SW 1271 (cell line): ENCODE measurements at places on chromosomes 12 and 14.

- no peak for DNase-seq
Measured at GRCh38 chr14:99586761-99587459, 17.1 kb downstream of the CCDC85C start.

- DNase-seq, result no peak
Measured at GRCh38 chr12:112824166-112824565, 32.6 kb downstream of the RPH3A start.

GRCh38 chr14:66003082-66003730, 483.0 kb upstream of the CCDC196 start:
- no peak for DNase-seq

GRCh38 chr12:124796303-124796960, 67.2 kb downstream of the SCARB1 start:
- no peak for DNase-seq

GRCh38 chr12:46839232-46839631, 13.4 kb upstream of the SLC38A4 start:
- no peak for DNase-seq

DNA sequence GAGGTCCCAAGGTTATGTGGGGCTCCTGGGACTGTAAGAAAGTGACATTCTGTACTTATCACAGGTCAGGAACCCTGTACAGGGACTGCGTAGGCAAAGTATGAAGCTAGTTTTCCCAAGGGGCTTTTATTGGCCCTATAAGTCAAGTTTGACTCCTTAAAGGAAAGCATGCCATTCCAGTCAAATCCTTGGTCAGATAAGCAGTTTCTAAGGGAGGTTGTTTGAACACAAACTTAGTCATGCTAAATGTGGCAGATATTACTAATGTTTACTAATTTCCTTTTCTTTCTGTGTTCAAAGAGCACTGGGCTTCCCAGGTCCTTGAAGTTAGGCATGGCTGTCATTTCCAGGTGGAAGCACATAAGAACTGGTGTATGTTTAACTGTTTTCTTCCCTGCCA, 472.4 kb downstream of the ATP23 start:
- no peak for DNase-seq

- no peak for DNase-seq
Measured at GRCh38 chr12:131027876-131028586, 74.3 kb downstream of the ADGRD1 start.

- no peak for DNase-seq
Measured at GRCh38 chr12:131734336-131735152, 23.7 kb downstream of the SFSWAP start.

GRCh38 chr12:91059211-91059610, 1.4 kb upstream of the KERA start:
- DNase-seq, result no peak

DNA sequence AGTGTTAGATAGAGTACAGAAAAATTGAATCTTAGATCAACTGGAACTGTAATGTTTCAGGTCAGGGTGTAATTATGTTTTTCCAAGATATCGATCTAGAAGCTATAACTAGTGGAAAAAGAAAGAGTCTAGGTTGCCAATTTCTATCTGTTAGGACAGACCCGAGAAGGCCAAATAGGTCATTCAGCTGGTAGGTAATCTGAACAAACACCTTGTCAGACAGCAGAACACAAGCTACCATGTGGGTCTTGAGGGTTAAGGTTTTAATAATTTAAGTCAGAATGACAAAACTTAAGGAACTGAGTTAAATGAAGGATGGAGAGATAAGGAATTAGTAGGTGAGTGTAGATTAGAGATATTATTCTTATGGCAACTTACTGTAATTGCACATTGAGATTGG, 44.9 kb upstream of the KCNMB4 start:
- DNase-seq, result no peak

DNA sequence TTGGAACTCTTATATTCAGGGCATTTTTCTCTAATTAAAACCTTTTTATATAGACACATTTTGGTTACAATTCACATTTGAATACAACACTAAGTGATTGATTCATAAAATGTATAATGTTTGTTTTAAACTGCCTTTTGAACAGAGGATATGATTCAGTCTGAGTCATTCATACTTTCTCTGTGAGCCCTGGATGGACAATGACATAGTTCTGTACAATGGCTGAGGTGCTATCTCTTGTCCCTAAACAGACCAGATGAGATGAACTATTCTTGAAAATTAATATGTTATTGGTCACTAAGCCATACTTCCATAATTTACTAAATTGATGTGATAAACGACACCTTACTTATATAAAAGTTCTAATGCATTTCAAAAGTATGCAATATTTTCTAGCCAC, 199.7 kb upstream of the ATXN7L3B start:
- no peak for DNase-seq

- DNase-seq, result no peak
Measured at GRCh38 chr12:5512601-5512970, 80.7 kb downstream of the NTF3 start.

- DNase-seq, result no peak
Measured at GRCh38 chr14:65846196-65846868, 433.8 kb downstream of the FUT8 start.

DNA sequence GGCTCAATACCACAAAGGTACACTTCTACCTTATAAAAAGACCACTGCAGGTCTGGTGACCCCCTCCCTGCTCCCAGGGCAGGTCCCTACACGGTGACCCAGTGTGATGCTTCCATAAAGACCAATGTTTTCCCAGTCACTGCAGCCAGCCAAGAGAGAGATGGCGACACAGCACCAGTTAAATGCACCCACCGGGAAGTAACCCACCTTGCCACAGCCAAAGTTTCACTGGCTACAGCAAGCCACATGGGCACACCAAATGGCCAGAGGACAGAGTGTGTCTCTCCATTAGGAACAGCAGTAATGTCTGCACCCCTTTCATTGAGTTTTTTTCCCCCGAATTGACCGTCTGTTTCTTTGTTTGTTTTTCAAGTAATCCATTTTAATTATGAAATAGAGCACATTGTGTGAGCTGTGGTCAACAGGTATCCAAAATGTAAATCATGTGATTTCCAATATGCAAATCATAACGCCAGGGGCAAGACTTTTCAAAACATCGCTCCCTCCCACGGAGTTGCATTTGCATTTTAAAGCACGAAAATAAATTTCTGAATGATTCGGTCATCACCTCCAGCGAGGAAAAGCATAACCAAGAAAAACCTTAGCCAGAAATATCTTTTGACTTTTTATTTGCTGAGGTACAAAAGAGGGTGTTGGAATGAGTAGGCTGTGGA, 48.9 kb upstream of the EML1 start:
- DNase-seq, result no peak

GRCh38 chr12:94643606-94644005, 6.8 kb downstream of the TMCC3 start:
- DNase-seq, result no peak

DNA sequence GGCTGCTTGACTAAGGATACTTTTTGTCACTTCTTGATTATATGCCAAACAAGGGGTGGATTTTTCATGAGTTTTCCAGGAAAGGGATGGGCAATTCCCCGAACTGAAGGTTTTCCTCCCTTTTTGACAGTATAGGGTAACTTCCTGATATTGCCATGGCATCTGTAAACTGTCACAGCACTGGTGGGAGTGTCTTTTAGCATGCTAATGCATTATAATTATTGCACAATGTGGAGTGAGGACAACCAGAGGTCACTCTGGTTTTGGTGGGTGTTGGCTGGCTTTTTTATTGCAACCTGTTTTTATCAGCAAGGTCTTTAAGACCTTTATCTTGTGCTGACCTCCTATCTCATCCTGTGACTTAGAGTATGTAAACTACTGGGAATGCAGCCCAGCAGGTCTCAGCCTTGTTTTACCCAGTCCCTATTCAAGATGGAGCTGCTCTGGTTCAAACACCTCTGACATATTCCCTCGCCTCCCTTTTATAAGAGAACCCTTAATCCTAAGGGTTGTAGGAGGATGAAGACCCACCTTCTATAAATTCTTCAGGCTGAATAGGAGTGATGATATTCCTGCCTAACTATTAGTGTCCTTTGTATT, 471.2 kb downstream of the ATP23 start:
- no peak for DNase-seq

DNA sequence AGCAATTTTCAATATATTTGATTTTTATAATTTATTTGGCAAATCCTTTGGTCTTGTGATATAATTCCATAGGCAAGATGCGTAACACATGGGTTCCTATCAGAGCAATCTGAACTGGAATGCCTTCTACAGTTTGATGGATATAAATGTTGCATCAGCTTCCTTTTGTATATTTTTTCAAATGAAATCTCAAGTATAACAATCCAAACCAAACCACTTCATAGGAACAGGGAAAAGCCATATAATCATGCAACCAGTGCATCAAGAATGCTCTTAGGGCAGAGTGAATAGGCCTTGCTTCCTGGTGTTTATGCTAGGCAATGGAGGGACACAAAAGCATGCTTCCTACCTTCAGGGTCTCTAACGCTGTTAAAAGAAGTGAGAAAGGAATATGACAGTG, 34.5 kb downstream of the EFCAB11 start:
- DNase-seq, result no peak

DNA sequence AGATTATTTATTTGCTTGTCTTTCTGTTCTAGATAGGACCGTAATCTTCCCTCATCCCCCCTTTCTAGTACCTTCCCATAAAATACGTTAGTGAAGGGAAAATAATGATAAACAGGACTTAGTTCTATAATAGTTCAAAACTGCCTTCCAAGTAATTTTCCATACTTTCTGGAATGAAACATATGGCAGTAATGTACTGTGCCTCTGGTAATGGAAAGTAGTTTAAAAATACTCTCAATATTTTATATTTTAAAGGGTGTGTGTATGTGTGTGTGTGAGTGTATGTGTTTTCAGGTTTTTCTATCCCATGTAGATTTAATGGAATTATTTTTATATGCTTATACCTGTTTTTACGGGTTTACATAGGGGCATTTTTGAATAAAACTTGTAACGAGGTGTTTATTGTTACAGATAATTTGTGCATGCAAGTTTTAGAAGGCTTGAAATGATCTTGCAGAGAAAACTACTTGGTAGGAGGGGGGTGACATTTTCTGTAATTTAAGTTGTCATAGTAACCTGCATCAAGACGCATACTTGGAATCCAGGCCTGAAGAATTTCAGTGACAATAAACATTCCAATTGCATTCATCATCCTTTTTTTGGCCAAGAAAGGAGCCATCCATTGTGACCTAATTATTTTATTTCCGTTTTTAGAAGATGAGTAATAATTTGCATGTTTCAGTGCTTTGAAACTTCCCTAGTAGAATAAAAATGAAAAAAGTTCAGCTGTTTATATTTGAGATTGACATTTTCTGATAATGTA, 38.9 kb downstream of the RASSF8 start:
- DNase-seq, result peak; percentile 89

DNA sequence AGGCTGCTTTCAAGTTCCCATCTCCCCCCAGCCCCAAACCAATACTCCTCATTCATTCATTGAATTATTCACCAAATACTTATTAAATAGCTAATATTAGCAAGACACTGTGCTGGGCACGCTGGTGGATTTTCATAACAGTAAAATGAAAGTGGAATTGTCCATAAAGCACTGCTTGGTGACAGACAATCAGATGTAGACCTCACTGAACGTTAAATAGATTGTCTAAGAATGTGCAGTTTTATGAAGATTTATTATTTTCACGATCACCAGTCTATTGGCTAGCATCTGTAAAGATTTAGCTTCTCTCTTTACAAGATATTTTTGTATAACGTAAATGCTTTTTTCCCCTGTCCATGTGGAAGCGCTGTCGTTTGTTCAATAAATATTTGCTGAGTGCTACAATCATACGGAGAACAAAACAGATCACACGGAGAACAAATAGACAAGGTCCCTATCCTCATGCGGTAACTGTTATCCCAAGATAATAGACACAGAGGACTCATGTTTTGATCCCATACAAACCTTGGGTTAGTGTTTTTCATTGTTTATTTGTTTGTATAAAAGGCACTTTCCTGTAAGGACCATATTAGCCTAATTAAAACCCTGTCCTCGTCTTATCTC, 397.6 kb downstream of the BCAT1 start:
- DNase-seq, result no peak

DNA sequence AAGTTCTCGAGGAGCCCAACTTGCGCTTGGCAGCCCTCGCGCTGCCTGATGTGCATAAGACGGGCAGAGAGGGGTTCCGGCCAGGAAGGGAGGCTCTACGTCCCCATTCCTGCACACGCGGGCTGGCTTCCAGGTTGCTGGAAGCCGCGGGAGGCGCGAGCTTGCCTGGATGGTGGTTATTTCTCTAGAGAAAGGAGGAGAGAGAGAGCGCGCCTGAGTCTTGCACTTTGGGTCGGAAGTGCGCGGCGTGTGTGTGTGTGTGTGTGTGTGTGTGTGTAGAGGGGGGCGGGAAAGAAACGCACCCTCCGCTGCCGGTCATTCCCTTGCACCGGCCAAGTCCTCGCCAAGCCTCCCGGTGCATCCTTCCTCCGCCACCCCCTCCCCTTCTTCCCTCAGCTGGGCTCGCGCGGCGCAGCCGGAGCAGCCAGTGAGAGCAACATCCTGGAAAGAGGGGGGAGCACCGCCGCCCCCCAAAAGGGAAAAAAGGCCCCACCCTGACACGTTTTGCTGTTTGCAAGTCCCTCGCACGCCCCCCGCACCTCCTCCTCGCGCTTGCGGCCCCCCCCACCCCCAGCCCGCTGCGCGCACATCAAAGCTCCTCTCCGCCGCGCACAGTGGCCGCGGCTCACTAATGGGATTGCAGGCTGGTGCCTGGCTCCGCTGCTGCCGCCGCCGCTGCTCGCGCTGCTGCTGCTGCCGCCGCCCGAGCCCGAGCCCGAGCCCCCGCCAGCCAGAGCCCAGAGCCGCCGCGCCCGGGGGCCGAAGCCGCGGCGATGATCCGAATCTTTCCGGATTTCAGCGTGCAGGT, 4.4 kb upstream of the NPAS3 start:
- DNase-seq, result no peak

DNA sequence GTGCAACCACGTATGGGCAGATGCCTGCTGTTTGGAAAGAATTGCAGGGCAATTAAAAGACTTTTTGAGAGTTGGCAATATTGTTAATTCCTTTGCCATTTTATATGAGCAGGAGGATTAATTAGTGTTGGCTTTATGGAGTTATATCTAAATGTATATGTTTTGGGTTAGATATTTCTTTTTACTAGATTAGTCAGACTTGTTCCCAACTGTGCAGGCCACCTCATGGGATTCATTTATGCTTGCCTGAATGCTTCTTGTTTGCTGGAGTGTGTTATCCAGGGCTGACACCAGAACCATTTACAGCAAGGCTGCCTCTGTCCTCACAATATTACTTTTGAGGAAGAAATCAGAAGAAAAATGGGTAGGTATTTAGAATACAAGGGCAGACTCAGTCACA, 192.5 kb downstream of the KTN1 start:
- DNase-seq, result no peak

GRCh38 chr12:8513256-8513655, at the start of gene CLEC4D:
CLEC4D (plus strand) TSS chr12:8513503; CDS start chr12:8513733, 230 bp downstream.
- no peak for DNase-seq

GRCh38 chr14:38286452-38286851, 30.6 kb upstream of the CLEC14A start:
- no peak for DNase-seq

- DNase-seq, result no peak
Measured at GRCh38 chr12:26704214-26704613, 128.8 kb downstream of the ITPR2 start.

GRCh38 chr12:28145216-28145615, 45.0 kb upstream of the CCDC91 start:
- DNase-seq, result no peak
